ENCODE measurements at places on chromosomes 7 and 10.

DNA sequence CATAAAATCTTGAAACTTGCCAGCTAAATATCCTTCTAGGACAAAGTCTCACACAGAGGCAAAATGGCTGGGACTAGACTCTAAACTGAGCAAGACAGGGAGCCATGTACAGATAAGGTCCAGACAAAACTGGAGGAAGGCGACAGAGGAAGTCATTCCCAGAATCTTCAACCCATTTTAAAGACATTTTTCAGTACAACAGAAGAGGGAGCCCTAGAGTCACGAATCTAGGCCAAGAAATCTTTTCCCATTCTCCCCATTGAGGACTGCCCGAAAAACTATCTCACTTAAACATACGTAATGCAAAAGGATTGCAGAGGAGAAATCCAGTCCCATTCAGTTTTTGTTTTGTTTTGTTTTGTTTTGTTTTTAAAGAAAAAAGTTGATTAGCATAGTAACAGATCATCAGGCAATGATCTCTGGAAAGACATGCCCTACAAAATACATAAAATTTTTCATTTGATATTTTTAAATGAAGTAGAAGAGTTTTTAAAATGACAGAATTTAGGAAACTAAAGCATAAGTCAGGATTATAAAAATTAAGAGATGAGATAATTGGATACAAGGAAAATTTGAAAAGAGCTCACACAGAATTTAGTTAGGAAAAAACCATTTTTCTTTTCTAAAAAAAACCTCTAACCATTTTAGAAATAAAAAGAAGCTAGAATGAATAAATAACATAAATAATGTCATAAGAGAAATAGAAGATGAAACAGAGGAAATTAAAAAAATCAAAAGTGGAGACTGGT is 16.9 kb upstream of the PRF1 start:
- DNase-seq, result peak; percentile 17

- DNase-seq, result no peak
These were observed 5.1 kb downstream of the PRLHR start for GRCh38 chr10:118590334-118590733.

- no peak for DNase-seq
These were observed 7.0 kb upstream of the PTPRE start for GRCh38 chr10:127899766-127900387.

DNA sequence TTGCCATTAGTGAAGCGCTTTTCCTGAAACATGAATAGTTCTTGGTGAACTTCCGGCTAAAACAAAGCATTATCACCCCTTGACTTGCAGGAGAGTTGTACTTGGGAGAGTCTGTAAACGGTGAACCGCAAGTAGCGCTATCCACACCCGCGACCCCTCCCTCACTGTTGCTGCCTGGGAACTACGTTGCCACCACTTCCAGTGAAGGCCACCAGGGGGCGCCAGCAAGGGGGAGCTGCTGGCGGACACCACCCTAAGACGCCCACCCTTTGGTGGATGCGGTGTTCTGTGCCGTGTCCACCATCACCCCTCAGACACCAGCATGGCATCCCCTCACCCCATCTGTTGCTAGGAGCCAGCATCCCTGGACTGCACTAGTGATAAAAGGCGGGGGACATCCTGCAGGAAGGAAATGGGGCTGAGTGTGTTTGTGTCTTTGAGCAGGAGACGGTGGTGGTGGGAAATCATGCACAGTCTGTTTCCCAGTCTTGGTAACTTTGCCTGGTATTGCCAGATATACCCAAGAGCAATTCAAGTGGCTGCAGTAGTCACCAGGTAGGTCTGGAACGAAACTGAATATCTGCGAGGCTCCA is 298.2 kb downstream of the FRMD4A start:
- DNase-seq, result no peak

GRCh38 chr7:41170466-41170865 is 532.4 kb downstream of the INHBA start:
- DNase-seq, result no peak

GRCh38 chr7:78751253-78751652 is 702.2 kb downstream of the MAGI2 start:
- no peak for DNase-seq

GRCh38 chr10:124374535-124375352 is 44.0 kb downstream of the OAT start:
- DNase-seq, result no peak

DNA sequence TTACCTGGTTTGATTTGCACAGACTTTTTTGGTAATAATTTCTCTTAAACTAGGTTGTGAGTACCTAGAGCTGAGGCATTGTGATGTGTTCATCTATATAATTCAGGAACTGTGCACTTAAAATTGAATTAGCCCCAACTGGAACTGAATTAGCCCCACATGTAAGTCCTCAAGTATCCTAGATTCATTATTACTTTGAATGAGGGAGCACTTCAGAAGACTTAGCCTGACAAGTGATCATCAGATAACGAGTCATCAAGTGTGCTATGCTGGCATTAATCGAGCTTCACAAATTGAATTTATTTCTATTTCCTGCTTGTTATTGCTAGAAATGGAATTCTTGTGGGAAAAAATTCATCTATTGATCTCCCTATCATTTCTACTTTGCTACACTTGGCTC is 323.4 kb upstream of the SEMA3D start:
- DNase-seq, result no peak

GRCh38 chr7:131327049-131327625 is 539 bp upstream of the MKLN1 start:
- peak; percentile 71 for DNase-seq

DNA sequence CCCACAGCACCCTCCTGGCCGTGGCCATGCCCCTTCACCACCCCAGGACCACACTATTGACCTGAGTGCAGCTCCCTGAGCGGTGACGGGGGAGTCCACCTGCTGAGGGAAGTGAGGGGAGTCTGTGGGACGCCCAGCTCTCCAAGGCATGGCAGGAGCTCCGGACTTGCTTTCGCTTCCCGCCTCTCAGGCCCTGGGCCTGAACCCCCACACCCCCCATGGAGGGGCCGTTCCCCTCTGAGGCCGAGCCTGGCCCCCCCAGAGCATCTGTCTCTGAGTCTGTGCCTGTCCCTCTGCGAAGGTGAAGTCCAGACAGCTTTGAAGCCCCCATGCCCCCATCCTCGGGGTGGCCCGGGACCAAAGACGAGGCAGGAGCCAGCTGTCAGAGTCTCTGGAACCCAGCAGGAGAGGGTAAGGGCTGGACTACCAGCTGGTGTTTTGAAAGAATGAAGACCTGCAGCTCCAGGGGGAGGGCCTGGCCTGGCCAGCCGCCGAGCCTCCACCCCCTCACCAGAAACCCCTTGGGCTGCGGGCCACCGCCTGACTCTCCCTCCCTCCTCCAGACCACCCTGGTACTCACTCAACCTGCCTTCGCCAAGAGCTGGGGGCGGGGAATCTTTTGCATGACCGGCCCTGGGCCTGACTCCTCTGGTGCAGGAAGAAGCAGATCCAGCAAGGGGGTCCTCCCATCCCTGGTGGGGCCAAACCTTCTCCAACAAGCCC is 114.0 kb downstream of the PDGFA start:
- DNase-seq, result no peak

GRCh38 chr10:70432561-70433263 is 8.8 kb downstream of the NODAL start:
- DNase-seq, result no peak

DNA sequence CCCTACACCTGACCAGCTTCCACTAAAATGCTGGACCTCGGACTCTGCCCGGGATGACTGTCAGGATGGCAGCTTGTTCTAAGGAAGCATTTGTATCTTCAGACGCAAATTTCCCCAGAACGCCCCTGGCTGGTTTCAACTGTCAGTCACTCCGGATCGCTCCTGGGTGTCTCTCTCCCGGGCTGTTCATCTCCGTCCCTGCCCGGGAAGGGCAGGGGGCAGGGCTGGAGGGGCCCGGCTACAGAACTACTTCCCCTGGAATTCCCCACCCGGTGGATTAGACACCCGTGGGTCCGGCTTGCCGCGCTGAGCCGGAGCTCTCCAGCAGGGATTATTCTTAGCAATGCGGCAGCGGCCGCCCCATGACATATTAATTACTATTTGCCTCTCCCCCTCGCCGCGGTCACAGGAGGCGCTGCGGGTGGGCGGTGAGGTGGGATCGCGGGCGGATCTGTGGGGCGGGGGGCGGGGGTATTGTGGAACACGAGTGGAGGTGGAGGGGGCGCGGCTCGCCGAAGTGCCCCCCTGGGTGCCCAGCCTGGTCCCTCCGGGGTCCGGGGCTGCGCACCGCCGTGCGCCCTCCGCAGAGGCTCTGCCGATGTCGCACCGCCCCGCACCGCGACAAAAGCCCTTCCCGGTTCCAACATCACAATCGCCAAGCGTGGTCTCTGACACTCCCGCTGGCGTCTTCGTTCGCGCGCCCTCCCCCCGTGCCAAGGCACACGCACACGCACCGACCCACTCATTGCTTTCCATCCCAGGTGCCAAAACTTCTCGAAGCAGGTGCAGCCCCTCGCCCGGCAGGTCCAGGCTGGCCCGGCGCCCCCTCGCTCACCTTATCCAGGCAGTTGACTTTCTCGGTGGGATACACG is 276.1 kb upstream of the NEBL start:
- DNase-seq, result peak; percentile 17

DNA sequence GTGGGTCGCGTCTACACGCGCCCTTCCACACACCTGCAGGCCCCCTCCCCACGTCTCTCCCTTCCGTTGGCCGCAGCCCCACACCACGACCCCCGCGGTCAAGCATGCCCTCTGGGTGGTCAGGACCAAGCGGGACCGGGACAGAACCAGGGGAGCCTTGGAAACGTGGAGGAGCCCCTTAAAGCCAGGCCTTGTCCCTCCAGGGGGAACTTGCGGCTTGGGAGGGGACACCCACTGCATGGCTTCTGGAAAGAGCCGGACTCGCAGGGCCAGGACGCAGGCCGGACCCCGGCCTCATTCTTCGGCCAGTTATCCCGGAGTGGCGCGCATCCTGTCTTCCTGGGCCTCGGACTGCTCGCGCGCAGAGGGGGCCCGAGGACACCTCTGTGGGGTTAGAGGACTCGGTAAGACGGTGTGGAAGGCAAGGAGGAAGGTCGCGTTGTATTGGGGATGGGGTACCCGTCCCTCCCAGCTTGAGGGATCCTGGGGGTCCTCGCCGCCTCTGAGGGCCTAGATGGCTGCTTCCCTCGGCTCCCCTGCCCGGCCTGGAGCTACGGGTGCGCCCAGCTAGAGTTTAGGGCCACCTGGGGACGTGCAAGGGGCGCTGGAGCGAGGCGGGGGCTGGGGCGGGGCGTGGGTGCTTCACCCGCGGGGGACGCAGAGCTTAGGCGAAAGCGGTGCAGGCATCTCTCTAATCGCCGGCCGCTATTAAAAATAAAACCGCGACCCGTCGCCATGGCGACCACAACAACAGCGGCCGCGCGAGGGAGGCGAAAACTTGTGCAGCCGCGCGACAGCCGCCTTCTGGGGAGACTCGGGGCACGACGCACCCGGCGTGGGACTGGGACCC is 1.8 kb upstream of the PDGFA start:
- peak; percentile 25 for DNase-seq

GRCh38 chr7:52689912-52690311 is 345.5 kb upstream of the POM121L12 start:
- no peak for DNase-seq

DNA sequence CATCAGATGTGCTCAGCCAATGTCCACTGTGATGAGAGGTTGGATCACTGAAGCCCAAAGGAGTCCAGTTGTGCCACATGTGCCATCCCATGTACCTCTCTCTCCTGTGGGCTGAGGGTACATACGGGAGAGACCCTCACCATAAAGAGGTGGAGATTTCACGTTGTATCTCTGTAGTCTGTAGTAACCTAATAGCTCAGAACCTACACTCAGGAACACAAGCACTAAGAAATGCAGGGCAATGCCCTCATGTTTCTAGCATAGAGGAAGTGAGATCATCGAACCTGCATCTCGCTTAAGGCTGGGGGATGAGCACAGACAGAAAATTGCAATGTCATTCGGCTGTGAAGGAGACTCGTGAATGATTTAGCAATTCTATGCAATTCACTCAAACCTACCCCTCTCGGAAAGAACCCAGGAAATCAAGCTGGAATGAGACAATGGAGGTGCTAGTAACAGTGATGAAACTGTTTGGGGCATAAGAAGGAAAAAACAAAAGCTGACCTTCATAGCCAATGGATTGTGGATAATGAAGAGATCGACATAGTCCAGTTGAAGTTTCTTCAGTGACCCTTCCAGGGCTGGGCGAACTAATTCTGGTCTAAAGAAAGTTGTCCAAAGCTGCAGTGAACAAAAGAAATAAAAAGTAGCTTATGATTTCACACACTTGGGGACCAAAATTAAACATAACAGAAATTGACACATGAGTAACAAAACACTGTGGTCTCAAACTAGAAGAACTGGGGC is 80.3 kb upstream of the UCN3 start:
- DNase-seq, result peak; percentile 68

Data from fibroblast of gingiva (primary cell).